NCI-H1436 treated with DMSO at 0.1 percent for 48 hours (cell line): ENCODE measurements at places on chromosomes 16 and 17.
A peak's percentile ranks its signal among the peaks of the same experiment; 100 is the strongest.

GRCh38 chr17:57955183-57955931 is at the start of gene CUEDC1:
TSS of gene CUEDC1 (minus strand) at chr17:57955412. CDS start at chr17:57885564, 69,848 bp downstream.
- DNase-seq, result no peak

DNA sequence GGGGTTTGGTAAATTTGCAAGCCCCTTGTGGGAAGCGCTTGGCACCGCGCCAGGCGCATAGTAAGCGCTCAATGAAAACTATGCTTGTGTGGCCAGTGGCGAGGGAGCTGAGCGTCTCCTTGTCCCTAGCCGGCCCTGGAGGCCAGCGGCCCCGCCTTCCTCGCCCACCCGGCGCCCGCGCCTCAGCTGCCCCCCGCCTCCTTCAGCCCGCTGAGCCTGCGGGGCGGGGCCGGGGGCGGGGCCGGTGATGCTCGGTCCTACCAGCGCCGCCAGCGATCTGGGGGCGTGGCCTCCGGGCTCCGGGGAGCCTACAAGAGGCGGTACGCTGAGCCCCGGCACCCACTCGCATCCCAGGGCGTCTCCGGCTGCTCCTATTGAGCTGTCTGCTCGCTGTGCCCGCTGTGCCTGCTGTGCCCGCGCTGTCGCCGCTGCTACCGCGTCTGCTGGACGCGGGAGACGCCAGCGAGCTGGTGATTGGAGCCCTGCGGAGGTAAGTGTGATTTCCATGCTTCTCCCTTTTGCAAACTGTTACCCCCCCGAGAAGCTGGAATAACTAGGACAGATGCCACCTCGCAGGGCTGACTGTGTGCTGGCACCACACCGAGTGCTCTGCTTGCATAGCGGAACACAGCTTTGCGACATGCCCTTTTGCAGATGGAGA is at the start of gene CRISPLD2:
TSS of gene CRISPLD2 (plus strand) at position 342 of the 661 bp plus-strand sequence. CDS start 18,511 bp downstream, outside the sequence.
- peak; percentile 85 for DNase-seq

DNA sequence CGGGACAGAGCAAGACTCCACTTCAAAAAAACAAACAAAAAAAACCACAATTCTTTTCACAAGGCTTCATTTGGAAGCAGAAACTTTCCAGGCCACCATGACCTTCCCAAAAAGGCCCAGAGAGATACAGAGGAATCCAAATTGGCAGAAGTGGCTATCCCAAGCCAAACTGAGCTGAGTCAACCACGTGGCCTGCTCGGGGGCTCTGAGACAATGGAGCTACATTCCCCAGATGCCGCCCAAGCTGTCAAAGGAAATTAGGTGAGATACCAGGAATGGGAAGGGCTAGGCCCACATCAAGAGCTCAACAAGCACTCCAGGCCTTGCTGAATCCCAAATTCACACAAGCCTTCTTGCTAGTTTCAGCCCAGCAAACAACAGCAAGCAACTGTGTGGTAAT is 5.7 kb upstream of the EXOSC6 start:
- no peak for DNase-seq

DNA sequence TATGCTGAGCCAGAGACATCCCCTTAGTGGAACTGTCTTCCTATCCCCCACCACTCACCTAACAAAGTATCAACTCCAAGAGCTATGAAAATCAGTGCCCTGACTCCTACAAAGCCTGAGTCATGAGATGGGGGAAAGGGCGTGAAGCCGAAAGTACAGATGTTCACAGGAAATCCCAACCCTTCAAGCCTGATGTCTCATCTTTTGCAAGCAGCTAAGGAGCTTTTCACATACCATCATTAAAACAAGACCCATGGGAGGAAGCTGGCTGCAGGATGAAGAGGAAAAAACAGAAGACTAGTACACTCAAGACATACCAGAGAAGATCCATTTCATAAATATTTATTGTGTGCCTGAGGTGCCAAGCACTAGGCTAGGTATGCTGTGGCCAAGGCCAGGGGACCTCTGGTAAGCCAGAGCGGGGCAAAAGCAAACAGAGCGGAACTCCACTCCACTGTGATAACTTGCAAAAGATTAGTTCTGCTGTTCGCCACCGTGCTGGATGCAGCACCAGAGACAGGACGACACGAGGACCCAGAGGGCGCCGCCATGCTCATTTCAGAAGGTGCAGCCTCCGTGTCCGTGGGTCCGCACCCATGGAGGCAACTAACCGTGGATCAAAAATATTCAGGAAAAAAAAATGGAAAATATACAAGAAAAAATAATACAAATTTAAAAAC is 4.5 kb upstream of the MNT start:
- DNase-seq, result no peak
